Frontal cortex (tissue), 4 donors: ENCODE measurements at places on chromosomes 3 and 15. TPM values are rescaled to one million over a fixed set of nuclear protein-coding genes. Genes with fewer than 3 reads are reported as not detected.

Gene LMOD3
- total RNA-seq: 0.41 TPM

GRCh38 chr15:32060706-32061105, 30.4 kb downstream of the CHRNA7 start:
- DNase-seq: no peak

Gene UBE2E1
- total RNA-seq: 112 TPM

Gene SAMD7
- not detected for total RNA-seq

- DNase-seq: no peak
Observed at GRCh38 chr3:23129817-23130216, 73.3 kb upstream of the UBE2E2 start.

Gene NLGN1
- total RNA-seq: 59.1 TPM

DNA sequence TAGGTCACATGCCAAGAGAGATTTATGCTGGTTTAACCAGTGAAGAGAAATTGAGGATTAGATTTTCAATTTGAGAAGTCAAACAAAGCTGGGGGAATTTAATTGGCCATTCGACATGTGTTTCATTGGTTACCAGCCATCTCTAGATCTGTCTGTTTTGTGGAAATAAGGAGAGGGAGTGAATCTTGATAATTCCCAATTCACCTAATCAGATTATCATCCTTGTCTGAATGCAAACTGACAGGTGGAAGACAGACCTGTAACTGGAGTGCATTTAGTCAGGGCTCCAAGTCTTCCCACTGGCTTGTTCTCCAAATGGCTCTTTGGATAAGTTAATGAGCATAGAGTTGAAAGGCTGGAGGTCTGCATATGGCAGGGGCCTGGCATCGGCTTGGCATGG, 1049.3 kb downstream of the NTRK3 start:
- DNase-seq: no peak

DNA sequence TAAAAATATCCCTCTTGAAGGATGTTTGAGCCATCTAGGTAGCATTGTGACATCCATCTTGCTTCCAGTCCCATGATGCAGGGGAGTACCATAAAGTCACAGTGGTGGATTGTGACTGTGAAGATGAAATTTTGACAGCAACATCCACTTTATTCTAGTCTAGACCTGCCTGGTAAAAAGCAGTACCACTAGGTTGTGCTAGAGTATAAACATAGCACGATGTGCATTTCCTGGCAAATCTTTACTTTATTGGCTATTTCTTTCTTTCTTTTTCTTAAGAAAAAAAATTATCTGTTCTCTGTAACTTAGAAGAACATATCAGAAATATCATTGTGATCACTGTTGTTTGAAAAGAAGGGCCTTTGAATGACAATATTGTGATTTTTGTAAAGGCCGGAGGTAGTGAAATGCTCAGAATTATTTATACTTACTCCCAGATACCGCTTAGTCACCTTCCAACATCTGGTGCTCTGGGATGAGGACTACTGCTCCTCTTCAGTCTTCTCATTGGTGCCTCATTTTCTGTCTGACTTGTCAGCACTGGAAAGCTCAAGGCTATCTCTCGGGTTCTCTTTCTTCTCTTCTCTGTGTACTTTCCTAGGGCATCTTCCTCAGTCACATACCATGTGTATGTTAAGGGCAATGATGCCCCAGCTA, 35.6 kb downstream of the AGBL1 start:
- DNase-seq: no peak

- DNase-seq: no peak
Observed at GRCh38 chr3:56357266-56357665, 111.0 kb downstream of the ERC2 start.

GRCh38 chr15:41284427-41285177, 47.8 kb downstream of the OIP5 start:
- peak; percentile 18 for DNase-seq

Gene PLSCR5
- total RNA-seq: under 0.01 TPM

DNA sequence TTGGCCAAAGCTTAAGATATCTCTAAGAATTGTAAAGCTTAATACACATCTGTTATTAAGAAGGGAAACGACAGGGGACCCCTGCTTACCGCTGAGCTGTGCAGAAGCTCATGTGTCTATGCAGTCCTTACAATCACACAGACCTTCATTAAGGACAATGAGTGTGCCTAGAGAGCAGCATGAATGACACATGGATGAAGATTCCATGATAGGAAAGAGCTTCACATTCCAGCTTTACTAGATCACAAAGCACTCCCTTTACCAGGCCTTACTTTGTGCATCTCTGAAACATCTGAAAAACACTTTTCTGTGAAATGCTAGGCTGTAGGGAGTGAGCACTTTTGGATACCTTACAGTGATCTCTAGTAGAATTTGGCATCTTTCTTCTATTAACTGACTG, 32.0 kb downstream of the RNF168 start:
- no peak for DNase-seq

- no peak for DNase-seq
Observed at GRCh38 chr3:50623840-50624474, 7.0 kb downstream of the MAPKAPK3 start.

DNA sequence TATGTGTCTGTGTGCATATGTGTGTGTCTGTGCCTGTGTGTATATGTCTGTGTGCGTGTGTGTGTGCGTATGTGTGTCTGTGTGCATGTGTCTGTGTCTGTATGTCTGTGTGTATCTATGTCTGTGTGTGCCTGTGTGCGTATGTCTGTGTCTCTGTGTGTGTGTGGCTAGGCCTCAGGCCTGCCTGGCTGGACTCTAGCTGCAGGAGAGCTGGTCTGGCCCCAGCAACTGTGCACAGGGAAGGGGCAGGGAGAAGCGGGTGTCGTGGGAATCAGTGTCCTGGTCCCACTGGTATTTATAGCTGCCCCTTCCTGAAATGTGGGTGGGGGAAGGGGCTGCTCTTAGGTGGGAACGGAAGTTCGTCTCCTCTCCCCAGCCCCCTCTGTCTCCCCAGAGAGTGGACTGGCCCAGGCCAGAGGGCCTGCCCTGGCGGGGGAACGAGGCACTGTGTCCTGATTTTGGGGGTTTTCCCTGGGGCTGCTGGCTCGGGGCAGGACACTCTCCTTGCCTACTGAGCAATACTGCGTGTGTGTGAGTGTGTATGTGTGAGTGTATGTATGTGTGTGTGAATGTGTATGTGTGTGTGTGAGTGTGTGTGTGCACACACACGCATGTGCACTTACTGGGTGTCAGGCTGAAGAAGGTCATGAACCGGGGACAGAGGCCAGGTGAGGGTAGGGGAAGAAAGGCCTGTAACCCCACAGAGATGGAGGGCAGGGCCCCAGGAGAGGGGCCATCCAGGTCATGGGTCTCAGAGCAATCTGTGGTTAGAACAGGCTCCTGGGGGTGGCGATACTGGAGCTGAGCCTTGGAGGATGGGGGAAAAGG, 6.6 kb downstream of the CSPG4 start:
- DNase-seq: no peak

Gene DPPA2
- total RNA-seq: not detected

Gene CYP1A2
- not detected for total RNA-seq

Gene MEGF11
- 4.5 TPM for total RNA-seq

Gene PARL
- total RNA-seq: 19.6 TPM

Gene TMC3
- under 0.01 TPM for total RNA-seq

DNA sequence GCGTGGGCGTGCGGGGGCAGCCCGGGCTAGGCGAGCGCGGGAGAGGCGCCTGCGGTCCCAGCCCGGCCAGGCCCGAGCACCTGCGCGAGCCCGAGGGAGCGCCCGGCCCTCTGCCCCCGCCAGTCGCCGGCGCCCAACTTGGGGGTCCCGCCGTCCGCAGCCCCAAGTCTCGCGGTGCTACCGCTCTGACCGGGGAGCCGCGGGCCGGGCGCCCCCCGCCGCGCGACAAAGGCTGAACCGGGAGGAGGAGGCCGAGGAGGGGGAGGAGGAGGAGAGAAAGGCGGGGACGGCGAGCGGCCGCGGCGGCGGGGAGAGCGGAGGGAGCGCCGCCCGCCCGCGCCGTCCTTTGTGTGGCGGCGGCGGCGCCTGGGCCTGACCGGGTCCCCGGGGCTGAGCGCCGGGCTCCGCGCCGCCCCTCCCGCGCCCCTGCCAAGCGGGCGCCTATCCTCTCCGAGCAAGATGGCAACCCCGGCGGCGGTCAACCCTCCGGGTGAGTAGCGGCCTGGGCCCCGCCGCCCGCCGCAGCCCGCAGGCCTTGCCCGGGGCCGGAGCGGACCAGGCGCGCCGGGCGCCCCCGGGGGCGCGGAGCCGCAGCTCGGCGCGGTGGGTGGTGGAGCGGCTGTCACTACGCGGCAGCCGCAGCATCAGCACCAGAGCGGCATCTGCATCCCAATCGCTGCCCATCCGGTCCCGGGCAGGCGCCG, at the start of gene ARNT2:
Gene ARNT2, plus strand, starts transcription at position 326 of the 704 bp plus-strand sequence. Its CDS starts 134 bp downstream, at position 460.
- DNase-seq: peak; percentile 69

Gene ZNF620
- total RNA-seq: 13.9 TPM

GRCh38 chr15:77791941-77792340, 159.2 kb upstream of the LINGO1 start:
- no peak for DNase-seq

DNA sequence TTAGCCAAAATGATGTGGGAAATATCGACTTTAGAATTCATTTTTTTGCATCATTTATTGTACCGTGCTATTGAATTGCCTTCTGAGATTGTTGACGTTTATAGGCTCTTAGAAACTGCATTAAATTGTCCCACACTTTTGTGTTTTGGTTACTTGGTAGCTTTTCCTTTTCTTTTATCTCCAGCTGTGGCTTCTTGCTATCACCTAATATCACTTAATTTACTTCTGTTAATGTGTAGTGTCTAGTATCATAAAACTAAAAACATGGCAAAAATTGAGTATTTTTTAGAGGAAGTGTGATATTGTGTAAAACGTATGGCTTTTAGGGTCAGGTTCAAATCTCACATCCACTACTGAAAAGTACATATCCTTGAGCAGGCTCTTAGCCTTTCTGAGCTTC, 11.2 kb downstream of the TMOD3 start:
- DNase-seq: no peak

Gene MUC13
- total RNA-seq: not detected

Gene RBP2
- total RNA-seq: not detected

- no peak for DNase-seq
Observed at GRCh38 chr3:284322-284721, 87.8 kb downstream of the CHL1 start.

Gene GOLGA8T
- not detected for total RNA-seq

DNA sequence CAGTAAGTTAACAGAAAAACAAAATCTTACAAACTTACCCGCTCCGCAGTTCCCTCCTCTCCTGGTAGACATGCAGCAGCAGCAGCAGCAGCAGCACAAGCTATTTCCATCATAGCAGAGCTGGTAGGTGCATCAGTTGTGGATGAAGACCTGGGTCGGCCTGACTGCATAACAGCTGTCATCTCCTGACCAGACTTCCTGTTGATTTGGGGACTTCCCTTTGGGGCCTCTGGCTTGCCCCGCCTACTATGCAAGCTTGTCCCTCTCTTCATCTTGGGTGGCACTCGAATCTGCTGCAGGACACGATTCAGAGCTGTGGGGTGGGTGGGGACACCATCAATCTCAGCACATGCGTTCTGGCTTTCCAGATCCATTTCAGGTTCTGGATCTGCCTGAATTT, 65.7 kb downstream of the TMCC1 start:
- DNase-seq: no peak

GRCh38 chr3:181176601-181177000, 187.1 kb upstream of the DNAJC19 start:
- peak; percentile 39 for DNase-seq

DNA sequence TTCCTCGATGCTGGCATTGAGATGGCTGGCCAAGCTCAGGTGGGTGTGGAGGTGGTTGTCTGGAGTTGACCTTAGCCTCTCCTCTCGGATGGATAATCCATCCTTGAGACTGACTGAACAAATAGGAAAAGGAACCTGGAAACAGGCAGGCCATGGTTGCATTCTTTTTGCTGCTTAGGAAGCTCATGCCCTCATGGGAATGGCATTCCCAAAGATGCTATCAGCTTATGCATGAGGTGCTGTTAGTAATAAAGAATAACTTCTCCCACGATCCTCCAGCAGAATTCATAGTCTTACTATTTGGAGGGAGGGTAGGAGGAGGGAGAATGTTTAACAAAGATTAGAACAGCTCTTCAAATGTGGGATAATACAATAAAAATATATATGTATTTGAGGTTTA, 303.0 kb upstream of the TPM1 start:
- DNase-seq: no peak

GRCh38 chr3:48057521-48057920, 41.3 kb upstream of the MAP4 start:
- DNase-seq: no peak

GRCh38 chr3:188807006-188807405, 364.8 kb upstream of the TPRG1 start:
- no peak for DNase-seq

Gene LRRC31
- under 0.01 TPM for total RNA-seq

Gene INKA1
- total RNA-seq: 14.3 TPM

- DNase-seq: no peak
Observed at GRCh38 chr15:37050345-37050744, 50.0 kb downstream of the MEIS2 start.

GRCh38 chr15:73323956-73324355, 44.8 kb downstream of the HCN4 start:
- DNase-seq: no peak

Gene FOXL2
- under 0.01 TPM for total RNA-seq

GRCh38 chr15:96544162-96544756, 213.8 kb downstream of the NR2F2 start:
- DNase-seq: no peak

Gene RAF1
- 199 TPM for total RNA-seq

DNA sequence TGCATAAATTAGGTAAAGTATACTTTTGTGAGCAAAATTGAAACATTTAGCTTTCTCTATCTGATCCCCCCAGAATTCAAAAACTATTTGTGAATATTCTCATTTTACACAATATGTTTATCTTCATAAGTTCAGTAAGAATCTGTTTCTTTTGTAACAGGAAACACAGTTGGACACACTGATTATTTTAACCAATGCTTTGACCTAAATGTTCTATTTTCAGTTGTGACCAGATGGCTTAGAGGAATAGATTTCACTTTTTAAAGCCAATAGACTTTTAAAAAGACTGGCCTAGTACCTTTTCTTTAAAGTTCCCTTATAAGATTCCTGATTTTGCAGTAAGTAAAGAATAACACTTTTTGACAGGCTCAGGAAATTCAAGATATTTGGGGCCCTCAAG, 74.0 kb upstream of the STRIT1 start:
- DNase-seq: no peak

- DNase-seq: no peak
Observed at GRCh38 chr15:38192496-38192895, 60.1 kb upstream of the SPRED1 start.

Gene ROPN1
- not detected for total RNA-seq

Gene SMCO1
- not detected for total RNA-seq

DNA sequence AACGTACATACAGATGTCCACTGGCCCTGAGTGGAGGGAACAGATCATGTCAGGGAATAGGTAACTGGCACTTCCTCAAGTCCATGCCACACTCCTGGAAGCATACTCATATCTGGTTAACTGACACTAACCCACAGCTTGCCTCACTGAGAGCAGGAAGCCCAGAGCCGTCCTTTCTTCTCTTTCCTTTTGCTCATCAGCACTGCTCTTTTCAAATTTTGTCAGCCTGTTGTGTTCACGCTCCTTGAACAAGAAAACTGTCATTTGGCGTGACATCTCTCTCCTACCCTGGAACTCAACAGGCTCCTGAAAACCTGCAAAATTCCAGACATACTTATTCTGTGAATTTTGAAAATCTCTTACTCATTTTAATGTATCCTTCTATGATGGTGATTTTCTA, 360.2 kb downstream of the MAGI1 start:
- DNase-seq: no peak

Gene PLIN1
- under 0.01 TPM for total RNA-seq

GRCh38 chr15:69210574-69210973, 50.1 kb downstream of the GLCE start:
- no peak for DNase-seq

- DNase-seq: no peak
Observed at GRCh38 chr3:192830291-192831110, 87.2 kb downstream of the MB21D2 start.

Gene PCYT1A
- 15.1 TPM for total RNA-seq

- no peak for DNase-seq
Observed at GRCh38 chr3:195566797-195567196, 16.9 kb downstream of the APOD start.
